Stimulated activated CD4-positive, alpha-beta T cell treated with anti-CD3 and anti-CD28 coated beads, Interleukin-12 subunit alpha, Interleukin-12 subunit beta, amount 100 ng/mL, for 4 hours (primary cell): ENCODE measurements at places on chromosomes 6 and 20.

- no peak for DNase-seq
These were observed 786 bp downstream of the ADRM1 start for GRCh38 chr20:62303340-62304226.

DNA sequence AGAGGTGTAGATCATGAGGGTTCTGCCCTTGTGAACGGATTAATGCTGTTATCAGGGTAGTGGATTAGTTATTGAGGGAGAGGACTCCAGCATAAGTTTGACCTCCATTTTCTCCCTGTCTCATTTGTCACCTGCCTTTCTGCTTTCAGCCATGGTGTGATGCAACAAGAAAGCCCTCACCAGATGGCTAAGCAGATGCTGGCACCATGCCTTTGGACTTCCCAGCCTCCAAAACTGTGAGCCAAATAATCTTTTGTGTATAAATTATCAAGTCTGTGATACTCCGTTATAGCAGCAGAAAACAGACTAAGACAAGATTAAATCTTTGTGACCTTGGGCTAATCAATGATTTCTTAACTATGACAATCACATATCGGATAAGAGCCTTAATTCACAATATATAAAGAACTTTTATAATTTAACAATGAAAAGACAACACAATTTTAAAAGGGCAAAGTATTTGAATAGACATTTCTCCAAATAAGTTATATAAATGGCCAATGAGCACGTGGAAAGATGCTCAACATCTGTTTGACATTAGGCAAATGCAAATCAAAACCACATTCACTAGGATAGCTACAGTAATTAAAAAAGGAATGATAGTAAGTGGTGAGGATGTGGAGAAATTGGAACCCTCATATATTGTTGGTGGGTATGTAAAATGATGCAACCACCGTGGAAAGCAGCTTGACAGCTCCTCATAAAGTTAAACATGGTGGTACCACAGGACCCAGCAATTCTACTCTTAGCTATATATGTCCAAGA, 45.3 kb upstream of the IFNGR1 start:
- DNase-seq, result no peak

DNA sequence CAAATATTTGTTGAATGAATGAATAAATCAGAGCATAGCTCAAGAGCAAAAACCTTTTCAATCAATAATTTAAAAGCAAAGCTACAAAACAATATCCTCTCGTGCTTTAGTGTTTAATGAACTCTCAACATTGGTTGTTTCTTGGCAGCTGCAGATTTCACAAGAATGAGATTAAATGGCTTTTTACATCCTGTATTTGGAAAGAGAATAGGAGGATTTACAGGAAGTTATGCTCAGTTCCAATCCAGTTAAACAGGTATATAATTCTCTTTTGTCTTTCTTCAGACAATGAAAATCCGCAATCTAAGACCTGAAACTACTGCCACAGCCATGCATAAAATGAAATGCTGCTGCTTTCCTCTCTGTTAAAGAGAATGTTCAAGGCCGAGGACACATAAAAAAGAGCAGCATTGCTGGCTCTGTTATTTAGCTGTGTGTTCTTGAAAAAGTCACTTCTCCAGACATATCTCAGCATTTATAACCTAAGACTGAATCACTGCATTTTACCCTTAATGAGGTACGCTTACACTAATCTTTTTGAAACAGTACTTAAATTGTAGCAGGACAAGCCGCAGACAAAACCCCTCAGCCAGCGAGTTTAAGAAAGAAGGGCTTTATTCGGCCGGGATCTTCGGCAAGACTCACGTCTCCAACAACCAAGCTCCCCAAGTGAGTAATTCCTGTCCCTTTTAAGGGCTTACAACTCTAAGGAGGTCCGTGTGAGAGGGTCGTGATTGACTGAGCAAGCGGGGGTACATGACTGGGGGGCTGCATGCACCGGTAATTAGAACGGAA, 3.6 kb downstream of the C6orf52 start:
- DNase-seq, result no peak

DNA sequence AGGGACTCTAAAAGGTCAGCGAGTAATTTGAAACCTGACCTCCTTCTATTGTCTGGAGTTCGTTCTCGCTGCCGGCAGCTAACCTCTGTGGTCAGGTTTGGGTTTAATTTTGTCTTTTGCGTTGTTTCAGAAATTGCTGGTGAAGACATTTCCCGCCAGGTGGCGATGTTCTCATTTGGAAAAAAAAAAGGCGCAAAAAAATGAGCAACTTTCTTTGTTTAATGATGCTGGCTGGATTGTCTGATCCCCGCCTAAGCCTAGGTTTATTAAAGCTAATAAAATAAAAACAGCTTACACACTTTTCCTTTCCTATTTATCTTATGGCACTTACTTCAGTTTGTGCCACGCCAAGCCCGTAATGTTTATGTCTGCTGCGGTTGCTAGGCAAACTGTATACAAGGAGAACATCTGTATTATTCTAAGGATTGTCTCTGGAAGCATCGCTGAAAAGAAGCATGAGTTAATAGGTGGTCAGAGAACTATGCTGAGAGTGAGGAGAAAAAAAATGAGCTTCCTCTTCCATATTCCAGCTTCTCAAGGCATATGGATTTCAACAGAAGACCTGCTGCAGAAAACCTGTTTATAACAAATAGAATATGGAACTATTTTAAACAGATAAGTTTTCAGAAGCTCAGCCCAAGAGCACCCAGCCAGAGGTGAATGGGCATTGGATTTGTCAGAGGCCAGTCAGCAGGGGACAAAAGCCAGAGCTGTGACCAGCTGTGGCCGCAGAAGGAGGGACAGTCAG, 205.7 kb downstream of the DOK5 start:
- no peak for DNase-seq

GRCh38 chr6:126919947-126920346, 198.5 kb upstream of the RSPO3 start:
- DNase-seq, result no peak

DNA sequence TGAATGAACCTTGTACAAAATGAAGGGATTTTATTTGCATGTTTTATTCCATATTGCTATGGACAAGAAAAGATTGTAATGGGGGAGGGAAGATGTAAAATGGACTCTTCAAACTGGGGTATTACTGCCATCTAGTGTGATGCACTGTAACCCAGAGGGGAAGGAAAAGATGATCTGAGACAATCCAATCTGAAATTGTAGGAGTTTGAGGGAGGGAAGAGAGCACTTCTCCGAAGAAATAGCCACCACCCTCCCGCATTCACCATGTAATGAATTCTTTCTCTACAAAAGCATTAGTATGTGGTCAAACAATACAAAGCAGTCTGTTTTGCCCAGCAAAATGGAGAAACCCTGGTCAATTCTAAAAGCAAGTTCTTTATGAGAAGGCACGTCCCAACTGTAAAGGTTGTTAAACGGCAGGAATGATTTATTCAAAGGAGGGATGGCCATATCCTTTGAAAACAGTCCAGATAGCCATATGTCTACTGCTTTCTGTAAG, 679.5 kb upstream of the NRSN1 start:
- DNase-seq, result no peak

DNA sequence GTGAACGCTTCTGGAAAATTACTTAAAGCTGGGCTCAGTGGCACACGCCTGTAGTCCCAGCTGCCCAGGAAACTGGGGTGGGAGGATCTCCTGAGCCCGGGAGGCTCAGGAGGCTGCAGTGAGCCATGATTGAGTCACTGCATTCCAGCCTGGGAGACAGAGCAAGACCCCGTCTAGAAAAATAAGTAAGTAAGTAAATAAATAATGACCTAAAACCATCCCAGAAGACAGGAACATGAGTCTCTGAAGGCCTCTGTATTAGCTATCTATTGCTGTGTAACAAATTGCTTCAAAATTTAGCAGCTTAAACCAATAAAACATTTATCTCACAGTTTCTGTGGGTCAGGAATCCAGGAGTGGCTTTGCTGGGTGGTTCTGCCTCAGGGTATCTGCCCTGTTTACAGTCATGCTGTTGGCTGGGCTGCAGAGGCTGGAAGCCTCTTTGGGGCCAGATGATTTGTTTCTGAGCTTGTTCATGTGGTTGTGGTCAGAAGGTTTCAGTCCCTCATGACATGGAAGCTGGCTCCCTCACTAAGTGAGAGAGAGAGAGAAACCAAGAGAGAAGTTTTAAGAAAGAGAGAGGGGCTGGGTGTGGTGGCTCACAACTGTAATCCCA, 48.4 kb upstream of the NCOA3 start:
- DNase-seq, result no peak
